NCI-H2081 treated with DMSO at 0.1 percent for 48 hours (cell line): ENCODE measurements at places on chromosomes 6 and 20.
A peak's percentile ranks its signal among the peaks of the same experiment; 100 is the strongest.

GRCh38 chr20:22686097-22686496 lies 101.7 kb upstream of the FOXA2 start:
- peak; percentile 54 for DNase-seq

DNA sequence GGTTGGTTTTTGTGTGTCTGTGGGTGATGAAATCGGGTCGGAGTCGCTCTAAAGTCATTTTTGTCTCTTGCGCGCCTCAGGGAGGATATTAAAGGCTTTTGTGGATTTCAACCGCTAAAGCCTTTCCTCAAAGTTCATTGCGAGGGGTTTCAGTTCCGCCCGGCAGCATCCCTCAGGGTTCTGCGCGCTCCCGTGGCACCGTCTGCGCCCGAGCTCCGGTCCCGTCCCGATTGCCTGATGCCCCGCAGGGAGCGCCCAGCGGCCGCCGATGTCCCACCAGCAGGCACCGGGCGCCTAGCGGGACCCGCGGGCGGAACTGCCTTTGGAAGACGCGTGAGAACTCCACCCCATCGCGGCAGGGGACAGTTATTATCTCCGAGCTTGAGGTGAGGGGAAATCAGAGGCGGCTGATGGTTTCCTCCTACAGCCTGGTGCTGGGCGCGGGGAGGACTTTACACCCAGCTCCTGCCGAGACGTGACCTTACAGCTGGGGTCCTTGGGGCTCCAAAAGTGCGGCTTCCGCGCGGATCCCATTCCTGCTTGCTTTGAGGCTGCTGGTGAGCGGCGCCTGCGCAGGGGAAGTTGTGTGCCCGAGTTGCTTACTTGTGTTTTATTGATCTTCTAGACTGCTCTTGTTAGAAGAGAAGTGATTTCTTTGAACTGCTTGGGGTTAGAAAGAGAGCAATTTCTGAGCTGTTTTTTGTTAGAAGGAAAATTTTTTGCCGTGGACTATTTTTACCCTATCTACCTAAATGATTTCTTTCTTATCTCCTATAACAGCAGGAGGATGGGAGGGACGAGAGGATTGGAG lies 27.1 kb downstream of the ULBP1 start:
- no peak for DNase-seq

GRCh38 chr20:54194724-54195438 lies 13.0 kb upstream of the PFDN4 start:
- no peak for DNase-seq

DNA sequence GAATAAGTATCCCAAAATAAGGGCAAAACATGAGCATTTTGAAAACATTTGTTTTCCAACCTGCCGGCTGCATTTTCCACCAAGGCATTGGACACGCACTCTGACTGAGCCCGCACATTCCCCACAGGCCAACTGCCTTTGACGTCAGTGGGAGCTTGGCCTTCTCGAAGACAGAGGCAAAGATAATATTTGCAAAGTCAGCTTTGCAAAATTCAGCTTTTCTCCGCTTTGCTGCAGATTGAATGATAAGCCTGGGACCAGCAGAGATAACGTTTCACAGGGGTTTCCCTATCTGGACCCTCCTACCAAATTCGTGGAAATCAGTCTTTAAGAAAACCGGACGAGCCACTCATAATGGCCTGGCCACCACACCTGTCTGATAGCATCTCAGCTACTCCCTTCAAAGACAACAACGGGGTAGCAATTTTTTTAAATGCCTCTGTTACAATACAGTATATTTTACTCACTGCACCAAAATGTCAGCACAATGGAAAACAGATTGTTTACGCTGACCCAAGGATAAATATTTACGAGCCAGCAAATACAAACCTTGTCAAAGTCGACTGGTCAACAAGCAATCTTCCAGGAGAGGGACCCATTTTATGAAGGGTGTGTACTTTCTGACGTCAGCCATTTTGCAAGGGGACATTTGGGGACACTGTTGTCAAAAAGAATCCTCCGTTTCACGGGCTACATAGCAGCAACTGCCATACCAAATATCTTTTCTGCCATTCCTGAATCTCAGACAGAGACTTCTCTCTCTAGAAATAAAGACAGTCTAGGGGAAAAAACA lies 100.5 kb downstream of the TFAP2A start:
- DNase-seq: no peak

GRCh38 chr6:110404607-110405006 lies 10.8 kb downstream of the DDO start:
- DNase-seq: no peak

GRCh38 chr20:63706852-63707557 lies 771 bp downstream of the ARFRP1 start:
- no peak for DNase-seq

- no peak for DNase-seq
Measured at GRCh38 chr20:17276101-17276500, 49.3 kb downstream of the PCSK2 start.

- no peak for DNase-seq
Measured at GRCh38 chr6:109059571-109060021, 35.0 kb downstream of the SESN1 start.

GRCh38 chr20:61332016-61332975 lies 80.2 kb downstream of the CDH4 start:
- no peak for DNase-seq

DNA sequence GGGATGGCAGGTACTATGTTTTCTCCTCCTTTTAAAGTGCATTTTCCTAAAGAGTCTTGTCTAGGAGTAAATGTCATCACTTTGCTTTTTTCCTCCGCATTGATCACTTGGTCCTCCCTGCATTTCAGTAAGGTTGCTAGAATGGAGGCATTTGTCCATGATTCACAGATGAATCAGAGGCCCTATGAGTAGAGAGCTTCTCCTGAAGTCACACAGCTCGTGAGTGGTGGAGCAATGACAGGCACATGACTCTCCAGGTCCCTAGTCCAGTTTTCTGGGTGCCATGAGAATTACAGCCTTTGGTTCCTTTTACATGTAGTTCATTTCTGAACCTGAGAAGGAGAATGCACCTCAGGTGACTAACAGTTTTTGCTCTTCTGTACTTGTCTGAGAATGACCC lies 50.5 kb downstream of the HLA-A start:
- DNase-seq: no peak

GRCh38 chr6:83976037-83976755 lies 57.4 kb upstream of the MRAP2 start:
- no peak for DNase-seq

GRCh38 chr6:140009286-140009685 lies 634.8 kb upstream of the CITED2 start:
- no peak for DNase-seq

GRCh38 chr20:3843490-3843889 lies 3.1 kb upstream of the MAVS start:
- DNase-seq: no peak

GRCh38 chr20:38093641-38094077 lies 60.1 kb downstream of the RPRD1B start:
- no peak for DNase-seq

DNA sequence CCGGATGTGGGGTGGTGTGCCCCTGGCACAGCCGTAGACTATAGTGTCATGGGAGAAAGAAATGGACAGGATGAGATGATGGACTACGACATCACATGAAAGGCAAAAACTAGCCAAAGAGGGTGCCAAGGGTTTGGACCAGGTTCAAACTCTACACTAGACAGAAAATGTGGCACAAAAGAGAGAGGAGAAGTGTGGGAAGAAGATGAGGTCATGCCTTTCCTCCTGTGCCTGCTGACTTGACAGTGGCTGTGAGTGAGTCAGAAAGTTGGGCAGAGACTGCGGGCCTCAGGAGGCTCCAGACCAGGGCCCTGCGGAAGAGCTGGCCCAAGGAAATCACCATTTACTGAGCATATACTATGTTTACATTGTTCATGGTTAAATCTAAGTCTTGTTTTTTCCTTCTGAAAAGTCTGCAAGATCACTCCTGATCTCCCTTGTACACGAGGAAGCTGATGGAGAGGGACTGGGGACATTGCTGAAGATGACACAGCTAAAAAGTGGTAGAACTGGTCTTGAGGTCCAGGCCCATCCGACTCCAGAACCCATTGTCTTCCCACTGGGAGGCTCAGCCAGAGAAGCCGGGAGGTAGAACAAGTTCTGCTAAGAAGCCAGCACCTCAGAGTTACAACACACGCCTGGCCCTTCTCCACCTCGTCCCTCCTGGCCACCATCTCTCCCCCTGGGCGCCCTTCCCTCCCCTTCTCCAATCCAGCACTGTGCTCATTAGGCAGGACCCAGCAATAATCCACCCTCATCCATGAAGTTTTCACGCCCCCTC lies 35.6 kb downstream of the CNKSR3 start:
- DNase-seq: no peak

GRCh38 chr20:49641683-49642656 lies 71.7 kb downstream of the B4GALT5 start:
- no peak for DNase-seq

GRCh38 chr20:35739294-35740163 lies 2.5 kb downstream of the RBM39 start:
- no peak for DNase-seq

- no peak for DNase-seq
Measured at GRCh38 chr6:167487749-167488664, 163.1 kb downstream of the TTLL2 start.

DNA sequence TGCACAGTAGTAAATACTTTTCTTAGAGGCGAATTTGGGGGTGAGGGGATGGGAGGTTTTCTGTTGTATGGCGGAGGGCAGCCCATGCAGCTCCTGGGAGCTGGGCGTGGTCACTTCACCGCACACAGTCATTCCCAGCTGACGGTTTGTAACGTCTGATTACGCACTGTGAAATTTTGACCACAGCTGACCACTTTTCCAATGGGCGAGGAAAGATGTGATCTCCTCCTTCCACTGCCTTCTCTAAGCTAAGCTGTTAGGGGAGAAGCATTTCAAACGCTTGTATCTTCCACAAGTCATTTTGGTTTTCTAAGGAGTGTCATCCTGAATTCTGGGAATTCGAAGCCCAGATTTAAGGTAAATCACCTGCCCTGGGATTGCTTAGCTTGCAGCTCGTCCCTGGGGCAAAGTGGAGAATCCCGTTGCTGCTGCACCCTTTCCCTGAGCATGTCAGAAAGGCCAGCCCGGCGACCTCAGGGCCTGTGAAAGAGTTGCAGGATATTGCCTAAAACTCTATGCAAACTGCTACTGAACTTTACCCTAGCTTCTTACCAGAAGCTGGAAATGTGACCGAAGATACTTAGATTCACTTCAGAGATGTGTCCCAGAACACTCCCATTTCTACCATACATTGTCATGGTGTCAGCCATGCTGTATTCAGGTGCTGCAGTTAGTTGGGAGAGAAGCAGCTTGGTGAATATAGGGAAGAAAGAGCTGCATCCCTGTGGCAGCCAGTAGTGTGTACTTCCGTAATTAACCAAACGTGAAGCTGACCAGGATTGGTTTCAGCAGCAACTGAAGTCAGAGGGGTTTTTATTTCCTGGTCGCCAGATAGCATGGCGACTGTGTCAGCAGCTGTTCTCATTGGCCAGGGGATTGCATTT lies 58.9 kb downstream of the RREB1 start:
- DNase-seq: no peak

DNA sequence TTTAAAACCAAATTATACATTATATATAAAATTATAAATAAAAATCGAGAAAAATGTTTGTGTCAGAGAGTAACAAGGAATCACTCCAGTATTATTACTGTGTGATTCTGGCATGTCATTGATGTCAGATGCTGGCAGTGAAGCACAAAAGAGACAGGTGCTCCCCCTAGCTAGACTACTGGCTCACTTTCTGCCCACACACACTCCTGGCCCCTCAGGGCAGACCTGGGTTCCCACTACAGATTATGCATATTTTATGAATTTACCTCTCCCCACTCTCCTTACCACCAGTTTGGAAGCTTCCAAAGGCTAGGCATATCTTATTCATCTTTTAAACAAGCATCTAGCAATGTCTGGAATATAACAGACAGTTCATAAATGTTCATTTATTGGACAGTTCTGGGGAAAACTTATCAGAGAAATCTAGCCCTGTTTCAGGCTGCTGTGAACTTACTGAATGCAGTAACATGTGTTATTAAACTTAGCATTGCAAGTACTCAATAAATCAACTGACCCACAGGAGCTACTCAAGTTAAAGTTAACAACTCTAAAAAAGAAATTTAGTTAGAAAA lies 12.8 kb downstream of the SNX3 start:
- DNase-seq: no peak
